ENCODE measurements at places on chromosomes 7 and 10. TPM values are rescaled to one million over a fixed set of nuclear protein-coding genes. Genes with fewer than 3 reads are reported as not detected.

- DNase-seq: no peak
These were observed 1017.6 kb downstream of the TYW1 start for GRCh38 chr7:68014031-68014736.

The OR6B1 gene
- polyA plus RNA-seq: not detected

The HECTD2 gene
- 5.2 TPM for polyA plus RNA-seq

GRCh38 chr10:43082087-43082486 lies 5.2 kb downstream of the RET start:
- DNase-seq: no peak

GRCh38 chr7:37488163-37488764 lies 39.6 kb upstream of the ELMO1 start:
- no peak for DNase-seq
